ENCODE measurements at places on chromosomes 4 and X.

- no peak for DNase-seq
Measured at GRCh38 chrX:11893933-11894710, 136.1 kb downstream of the MSL3 start.

GRCh38 chr4:29311247-29311646 is 1408.9 kb upstream of the PCDH7 start:
- no peak for DNase-seq

GRCh38 chr4:1775731-1776500 is 17.2 kb upstream of the FGFR3 start:
- no peak for DNase-seq

DNA sequence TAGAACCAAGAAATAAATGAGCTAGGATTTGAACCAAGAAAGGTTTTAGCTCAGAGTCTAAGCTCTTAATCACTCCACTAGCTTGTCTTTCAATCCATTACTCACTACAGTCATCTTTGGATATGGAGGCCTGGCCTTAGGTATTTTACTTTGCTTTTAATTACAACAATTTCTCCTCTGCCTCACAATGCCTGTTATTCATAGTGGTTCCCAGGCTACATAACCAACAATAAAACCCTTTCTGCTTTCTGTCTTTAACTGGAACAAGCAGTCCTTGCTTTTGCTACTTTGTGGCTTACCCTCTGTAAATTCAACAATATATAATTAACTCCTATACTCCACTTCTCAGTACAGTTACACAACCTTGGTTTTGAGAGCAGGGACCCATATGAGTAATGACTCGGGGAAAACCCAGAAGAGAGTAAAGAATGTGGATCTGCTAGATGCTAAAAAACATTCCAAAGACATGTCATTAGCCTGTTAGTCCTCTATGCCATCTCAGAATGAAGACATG is 94.7 kb upstream of the NAP1L5 start:
- DNase-seq, result no peak

GRCh38 chrX:46257451-46257879 is 287.8 kb downstream of the ZNF674 start:
- DNase-seq, result no peak

- DNase-seq, result no peak
Measured at GRCh38 chr4:2648159-2648814, 107.8 kb downstream of the TNIP2 start.

DNA sequence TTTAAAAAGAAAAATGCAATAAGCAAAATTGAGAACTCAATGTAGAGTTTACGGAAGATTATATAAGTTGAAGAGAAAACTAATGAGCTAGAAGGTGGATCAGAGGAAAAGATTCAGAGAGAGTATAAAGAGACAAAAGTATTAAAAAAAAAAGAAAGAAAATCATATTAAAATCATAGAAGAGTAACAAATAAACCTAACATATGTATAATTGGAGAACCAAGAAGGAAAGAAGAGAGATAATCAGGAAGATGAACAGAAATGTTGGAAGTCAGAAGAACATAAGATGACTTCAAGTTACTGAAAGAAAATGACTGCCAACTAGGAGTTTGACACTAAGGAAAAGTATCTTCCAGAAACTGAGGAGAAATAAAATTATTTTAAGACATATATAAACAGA is 34.3 kb upstream of the ANTXR2 start:
- no peak for DNase-seq

DNA sequence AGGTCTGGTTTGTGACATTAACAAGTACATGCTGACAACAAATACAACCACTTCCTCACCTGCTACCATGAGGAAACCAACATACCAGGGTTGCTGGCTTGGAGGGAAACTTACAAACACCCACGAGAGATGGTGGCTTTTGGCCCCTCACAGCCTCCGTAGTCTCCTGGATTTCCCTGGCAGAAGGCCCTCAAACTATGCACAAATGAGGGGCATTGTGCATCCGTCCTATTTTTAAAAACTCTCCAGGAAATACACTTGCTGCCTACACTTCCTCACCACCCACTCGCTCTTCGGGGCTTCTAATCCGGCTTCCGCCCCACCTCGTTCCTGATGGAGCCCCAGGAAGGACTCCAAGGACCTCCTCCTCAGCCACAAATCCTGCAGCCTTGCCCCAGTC is 355.0 kb upstream of the GATB start:
- DNase-seq, result no peak

- no peak for DNase-seq
Measured at GRCh38 chr4:176262243-176262642, 6.8 kb downstream of the ASB5 start.

GRCh38 chr4:173936861-173937260 is 346.6 kb downstream of the FBXO8 start:
- DNase-seq, result no peak

DNA sequence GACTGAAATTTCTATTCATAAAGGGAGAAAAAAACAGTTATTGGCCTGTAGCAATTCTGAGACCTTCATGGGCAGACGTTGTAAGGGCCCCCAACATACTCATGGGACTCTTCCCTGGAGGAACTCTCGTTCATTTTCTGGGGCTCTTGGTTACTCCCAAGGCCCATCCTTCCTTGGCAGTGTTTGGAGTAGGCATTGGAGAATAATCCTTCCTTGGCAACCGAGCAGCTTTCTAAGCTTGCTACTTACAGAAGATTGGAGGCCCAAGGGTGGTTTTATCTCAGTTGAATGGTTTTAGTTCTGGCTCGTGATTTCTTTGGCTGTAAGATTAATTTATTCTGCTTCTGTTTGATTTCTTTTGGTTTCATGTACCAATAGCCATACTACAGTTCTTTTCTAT is 50.4 kb downstream of the ALG13 start:
- DNase-seq, result no peak

DNA sequence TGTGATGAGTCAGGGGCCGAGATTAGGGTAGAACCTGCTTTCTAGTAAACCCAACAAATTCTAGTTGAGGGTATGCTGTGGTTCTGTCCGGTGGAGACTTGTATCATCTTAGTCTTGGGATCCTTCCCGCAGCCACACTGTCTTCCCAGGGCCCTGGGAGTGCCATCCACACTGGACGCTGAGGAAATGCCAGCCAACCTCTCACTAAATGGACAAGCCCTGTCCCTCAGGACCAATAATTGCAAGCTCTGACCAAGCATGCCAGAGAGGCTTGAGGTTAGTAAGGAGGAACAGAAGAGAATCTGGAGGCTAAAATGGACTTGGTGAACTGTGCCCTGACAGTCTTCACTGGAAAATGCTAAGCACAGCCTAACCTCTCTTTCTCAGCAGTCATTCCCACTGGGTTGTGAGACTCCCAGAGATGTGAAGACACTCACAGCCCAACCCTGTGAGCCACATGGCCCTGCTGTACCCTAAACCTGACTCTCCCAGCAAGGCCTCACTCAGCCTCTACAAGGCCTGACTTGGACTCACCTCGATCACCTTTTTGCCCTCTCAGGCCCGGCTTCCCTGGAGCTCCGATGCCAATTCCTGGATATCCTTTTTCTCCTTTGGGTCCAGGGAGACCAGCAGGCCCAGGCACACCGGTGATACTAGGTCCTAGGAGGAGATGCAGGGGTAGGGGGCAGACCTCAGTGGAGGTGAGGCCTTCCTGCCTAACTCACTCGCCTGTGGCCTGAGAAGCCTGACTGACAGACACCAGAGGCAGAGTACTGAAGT is 77.6 kb downstream of the ATG4A start:
- DNase-seq, result no peak

GRCh38 chrX:134684956-134685355 is 26.7 kb upstream of the PLAC1 start:
- no peak for DNase-seq

GRCh38 chrX:119343856-119344255 is 55.3 kb upstream of the SLC25A43 start:
- no peak for DNase-seq

DNA sequence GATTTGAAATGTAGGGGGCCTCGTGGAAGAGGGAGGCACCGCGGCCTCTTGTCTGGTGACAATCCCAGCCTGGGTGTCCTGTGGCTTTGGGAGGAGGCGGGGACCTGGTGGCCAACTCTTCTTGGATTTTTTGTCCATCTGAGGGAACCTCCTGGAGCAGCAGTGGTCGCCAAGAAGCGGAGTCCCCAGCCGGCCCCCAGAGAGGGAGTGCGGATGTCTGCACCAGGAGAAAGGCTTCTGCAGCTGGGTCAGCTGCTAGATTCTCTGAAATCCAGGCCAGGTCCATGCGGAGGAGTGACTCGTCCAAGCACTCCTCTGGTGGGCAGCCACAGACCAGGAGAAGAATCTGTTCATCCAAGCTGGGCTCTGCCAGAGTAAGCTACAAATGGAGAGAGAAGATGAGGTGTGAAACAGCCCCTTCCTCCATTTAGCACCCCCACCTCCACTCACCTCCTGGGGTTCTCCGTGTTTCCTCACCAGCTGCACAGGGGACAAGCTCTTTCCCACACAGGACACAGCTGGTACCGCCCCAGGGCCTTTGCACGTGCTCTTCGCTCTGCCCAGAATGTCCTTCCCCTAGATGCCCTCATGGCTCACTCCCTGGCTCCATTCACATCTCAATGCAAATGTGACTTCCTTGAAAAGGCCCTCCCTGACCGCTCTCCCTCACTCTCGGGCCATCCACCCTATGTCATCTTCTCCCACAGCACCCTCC is 27.6 kb downstream of the C4orf50 start:
- DNase-seq, result no peak

DNA sequence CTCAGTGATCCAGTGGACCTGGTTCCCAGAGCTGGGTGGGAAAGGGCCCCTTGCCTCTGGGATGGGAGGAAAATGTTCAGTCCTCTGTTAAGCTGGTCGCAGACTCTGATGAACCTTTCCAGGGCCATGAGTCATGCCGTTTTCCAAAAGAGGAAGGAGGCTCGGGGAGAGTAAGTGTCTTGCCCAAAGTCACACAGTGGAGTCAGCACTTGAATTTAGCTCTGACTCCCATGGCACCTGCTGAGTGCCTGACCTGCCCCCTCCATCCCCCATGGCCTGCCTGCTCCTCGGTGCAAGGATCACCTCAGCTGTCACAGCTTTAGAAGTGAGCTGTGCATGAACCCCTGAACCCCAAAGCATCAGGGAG is 14.0 kb upstream of the KIAA0232 start:
- DNase-seq, result no peak

DNA sequence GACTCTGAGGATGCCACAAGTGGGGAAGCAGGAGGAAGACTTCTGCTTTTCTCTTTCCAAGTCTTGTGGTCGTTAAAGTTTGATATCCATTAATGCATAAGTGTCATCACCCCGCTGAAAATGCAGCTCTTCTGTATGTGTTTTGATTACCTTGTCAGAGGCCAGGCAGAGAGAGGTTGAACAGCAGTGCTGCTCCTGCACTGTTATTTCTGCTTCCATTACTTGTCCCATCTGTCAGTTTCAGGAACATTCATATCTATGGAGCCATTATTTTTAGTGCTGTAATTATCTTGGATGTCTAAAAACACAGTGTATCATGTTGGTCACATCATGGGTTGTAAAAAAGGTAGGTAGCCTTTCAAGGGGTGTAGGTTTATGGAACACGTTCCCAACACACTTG is 62.0 kb upstream of the ESX1 start:
- no peak for DNase-seq

- no peak for DNase-seq
Measured at GRCh38 chr4:8159537-8160232, 1.1 kb upstream of the ABLIM2 start.

GRCh38 chr4:89528526-89529133 is 221.0 kb upstream of the GPRIN3 start:
- no peak for DNase-seq

- no peak for DNase-seq
Measured at GRCh38 chr4:136680271-136680670, 852.0 kb downstream of the PCDH18 start.

- peak; percentile 36 for DNase-seq
Measured at GRCh38 chr4:51843309-51844152, 578 bp downstream of the DCUN1D4 start.

DNA sequence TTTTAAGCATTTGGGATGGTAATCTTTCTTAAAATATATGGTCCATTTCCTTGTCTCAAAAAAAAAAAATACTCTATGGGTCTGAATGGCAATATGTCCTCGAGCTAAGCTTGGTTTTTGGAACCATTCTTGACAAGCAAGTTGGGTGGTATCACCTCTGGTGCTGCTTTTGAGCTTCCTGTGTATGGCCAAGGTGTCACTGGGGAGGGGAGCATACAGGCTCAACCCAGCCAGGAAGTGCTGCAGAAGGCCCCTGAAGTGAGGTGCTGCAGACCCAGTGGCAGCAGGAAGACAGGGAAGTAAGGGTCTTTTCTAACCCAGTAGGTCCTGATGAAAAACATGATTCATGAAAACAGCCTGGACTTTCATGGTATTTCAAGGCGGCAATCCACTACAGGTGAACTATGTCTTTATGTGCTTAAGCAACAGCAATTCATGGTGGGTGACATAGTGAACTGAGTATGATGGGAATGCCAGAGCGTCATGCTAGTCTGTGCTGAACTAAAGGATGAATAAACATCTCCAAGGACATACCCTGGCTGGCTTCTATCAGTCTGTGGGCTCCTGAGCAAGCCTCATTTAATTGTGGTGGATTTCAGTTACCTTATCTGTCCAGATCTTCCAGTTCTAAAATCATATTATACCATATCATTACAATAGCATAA is 15.1 kb downstream of the TRAPPC2 start:
- no peak for DNase-seq

DNA sequence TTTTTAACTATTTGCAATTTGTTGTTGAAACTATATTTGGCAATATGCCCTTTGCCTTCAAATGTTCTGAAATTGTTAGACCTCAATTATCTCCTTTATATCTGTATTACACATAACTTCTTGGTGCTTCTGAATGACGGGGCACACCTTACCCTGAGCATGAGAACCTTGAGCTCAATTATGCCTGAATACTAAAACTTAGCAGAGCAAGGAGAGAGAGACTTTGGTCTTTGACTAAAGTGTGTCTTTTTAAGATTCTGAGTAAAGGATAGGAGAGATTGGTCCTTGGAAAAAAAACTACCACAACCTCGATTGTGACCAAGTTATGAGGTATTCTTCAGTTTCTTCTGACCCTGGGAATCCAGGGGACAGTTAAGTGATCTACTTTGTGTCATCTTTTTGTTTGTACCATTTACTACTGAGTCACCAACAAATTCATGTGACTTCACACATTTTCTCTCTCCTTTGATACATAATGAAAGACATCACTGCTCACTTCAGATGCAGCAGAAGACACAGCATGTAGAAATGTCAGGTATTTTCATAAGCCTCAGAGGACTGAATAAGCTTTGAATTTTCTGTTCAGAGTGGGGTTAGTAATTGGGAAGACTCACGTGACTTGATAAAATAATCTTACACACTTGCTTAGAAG is 51.4 kb downstream of the PTTG2 start:
- DNase-seq, result no peak

DNA sequence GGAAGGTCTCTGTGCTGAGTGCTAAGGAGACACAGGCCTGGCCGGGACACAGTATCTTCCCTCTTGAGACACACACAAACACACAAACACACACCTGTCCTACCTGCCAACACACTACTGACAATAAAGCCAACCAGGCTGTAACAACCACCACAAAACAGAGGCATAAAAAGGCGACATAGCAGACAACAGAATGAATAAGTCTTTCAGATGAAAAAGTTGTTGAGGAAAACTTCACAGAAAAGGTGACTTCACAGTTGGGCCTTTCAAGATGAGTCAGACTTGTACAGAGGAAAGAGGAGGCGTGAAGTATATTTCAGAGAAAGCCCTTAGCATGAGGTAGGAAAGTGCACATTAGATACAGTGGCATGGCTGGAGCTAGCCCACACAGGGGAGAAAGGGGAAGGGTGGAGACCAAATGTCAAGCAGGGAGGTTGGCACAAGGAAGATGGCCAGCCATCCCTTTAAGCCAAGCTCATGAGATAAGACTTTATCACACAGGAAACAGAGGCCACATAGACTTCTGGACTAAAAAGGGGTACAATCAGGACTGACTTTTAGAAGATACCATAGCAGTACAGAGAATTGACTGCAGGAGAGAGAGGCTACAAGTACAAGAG is 54.0 kb downstream of the SLC9A7 start:
- no peak for DNase-seq

All from activated CD8-positive, alpha-beta memory T cell treated with anti-CD3 and anti-CD28 coated beads for 4 hours (primary cell).